ENCODE measurements at places on chromosomes 5 and 9. TPM values are rescaled to one million over a fixed set of nuclear protein-coding genes. Genes with fewer than 3 reads are reported as not detected.

F2RL2 gene
- not detected for total RNA-seq

- peak; percentile 52 for DNase-seq
Observed at GRCh38 chr5:141618030-141618803, 583 bp downstream of the DIAPH1 start.

DNA sequence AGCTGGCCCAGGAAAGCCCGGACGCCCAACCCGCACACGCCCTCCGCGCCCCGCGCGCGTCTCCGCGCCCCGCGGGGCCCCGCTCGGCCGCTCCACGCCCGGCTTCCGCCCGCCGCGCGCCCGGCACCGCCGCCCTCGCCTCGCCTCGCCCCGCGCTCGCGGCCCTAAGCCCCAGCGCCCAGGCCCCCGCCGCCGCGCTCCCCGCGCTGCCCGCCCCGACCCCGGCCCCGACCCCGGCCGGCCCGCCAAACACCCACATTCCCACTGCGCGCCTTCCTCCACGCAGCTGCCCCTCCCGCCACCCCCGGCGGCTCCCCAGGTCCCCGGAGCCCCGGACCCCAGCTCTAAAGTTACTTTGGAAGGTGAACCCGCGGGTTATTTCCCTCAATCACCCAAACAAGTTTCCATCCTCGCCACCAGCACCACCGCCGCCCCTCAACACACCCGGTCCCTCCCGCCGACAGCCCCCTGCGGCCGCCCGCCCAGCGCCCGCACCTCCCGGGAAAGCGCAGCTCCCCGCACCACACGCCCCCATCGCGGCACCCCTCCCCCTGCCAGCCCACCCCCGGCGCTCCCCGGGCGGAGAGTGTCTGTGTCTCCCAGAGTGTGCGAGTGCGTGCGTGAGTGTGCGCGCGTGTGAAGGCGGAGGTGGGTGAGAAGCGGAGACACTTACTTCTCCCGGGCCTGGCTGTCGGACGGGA, 439 bp downstream of the SSBP2 start:
- peak; percentile 25 for DNase-seq

CAMK2A gene
- total RNA-seq, result not detected

GRCh38 chr5:53068291-53068836, 41.2 kb downstream of the MOCS2 start:
- no peak for DNase-seq
